CD4-positive, alpha-beta T cell treated with Interleukin-1 beta for 1 hour (primary cell): ENCODE measurements at places on chromosomes 11 and 22.

DNA sequence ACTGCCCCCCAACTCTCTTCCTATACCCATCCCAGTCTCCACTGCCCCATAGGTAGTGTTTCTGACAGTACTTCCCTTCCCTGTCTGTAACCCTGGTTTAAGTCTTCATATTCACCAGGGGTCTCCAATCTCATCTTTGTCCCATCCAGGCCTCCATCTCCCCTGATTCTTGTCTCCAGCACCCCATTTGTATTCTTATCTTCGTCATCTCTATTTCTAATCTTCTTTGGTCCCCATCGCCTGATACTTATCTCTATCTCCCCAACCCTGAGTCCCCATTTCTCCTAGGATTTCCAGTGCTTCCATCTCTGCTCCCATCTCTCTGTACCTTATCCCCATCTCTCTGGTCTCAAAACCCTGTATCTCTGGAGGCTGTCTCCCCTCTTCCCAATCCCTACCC is 1.8 kb downstream of the PHOX2A start:
- no peak for DNase-seq

GRCh38 chr11:93639548-93639947 is 21.9 kb upstream of the CEP295 start:
- no peak for DNase-seq

DNA sequence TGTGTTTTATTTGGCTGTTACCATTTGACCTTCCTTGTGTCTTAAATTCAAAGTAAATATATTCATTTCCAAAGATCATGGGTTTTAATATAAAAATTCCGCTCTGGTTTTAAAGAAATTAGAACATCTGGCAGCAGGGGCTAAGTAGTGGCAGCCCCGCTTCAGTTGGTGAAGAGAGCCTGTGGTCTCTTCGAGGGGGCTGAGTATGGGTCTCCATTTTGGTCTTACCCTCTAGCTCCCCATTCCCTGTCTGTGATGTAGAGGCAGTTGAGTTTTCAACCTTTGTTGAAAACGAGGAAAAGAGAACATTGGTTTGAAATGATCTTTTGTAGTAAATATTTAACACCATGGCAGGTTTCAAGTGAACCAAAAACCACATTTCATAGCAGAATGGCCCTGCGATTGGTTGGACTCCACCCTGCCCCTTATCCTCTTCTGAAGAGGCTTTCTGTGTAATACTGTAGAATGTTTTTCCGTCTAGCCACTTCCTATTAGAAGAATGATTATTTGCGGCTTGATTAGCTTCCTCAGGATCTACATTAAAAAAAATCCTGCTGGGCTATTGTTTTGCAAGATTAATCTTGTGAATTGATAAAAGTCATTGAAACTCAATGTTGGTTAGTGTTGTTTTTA is 17.7 kb downstream of the APLP2 start:
- no peak for DNase-seq

DNA sequence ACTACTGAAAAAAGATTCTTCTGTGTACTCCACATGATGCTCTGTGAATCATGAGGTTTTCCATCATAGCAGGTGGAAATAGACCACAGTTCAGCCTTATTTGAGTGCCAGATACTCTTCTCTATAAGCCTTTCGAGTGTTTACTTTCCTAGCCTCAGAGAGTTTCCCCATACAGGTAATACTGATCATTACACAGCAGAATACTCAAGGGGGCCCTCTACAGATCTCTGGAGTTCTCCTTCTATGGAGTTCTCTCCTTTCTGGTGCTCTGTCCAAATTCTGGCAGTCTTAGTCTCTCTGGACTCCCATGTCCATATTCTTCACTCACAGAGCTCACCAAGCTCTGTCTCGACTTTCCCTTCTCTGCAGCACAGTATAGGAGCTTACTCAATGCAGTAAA is 175.7 kb upstream of the CARD18 start:
- DNase-seq: no peak

DNA sequence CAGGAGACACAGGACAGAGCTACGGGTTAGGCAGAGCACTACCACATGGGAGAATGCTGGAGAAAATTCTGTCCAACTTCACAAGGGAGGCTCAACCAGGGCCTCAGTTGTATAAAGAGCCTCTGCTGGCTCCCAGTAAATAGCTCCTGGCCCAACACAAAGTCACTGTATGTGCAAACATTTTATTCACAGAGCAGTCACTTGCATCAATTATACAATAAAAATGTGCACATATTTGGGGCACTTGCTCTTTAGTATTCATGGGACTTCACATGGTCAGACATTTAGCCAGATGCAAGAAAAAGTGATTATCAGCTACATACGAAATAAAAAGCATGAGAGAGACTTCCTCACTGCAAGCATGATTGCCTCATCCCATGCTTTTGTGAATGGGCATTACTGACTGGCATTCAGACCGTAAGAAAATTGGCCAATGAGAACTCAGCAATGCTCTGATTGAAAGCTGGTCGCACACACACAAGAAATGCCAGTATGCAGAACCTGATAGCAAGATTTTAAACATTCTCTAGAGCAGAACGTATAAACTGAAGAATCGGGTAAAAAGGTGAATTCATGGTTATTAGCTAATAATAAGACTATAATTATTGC is 39.4 kb downstream of the BLID start:
- DNase-seq: no peak
